C1 segment of cervical spinal cord (tissue), 14 donors: ENCODE measurements at places on chromosomes 1 and 21.
A peak's percentile ranks its signal among the peaks of the same experiment; 100 is the strongest.

DNA sequence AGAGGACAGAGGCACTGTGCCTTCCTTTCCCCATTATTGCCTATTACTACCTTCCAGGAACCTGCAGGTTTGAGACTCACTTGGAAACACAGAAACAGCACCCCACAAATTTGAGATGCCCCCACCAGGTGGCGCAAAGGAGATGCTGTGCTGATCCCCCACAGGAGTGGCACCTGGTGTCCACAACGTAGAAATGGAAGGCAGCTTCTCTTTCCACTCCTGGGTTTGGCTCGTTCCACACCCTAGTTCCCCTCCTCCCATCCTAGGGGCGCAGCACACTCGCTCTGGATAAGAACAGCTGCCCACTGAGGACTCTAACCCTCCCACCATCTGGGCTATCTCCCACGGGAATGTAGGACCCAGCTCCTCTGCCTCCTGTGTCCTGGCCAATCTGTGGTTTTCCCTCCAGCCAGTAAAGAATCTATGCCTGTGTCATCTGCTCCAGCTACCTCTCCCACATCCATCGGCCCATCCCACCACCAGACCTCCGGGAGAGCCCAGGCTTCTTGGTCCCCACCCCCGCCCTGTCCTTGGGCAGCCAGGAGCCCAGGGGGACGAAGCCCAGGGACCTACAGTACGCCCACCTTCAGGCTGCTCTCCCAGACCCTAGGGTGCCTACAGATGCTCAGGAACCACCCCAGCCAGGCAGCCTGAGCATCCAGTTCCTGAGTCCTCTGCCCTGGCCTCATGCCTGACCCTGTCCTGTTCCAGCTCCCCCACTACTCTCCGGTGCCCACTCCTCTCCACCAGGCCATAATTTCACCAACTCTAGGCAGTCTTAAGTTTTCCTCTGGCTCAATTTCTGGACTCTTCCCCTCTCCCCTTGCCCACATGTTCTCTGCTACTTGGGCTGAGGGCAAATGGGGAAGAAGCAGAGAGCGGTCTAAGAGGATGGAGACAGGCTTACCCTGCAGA, 549 bp downstream of the THBS3 start:
- DNase-seq, result peak; percentile 47

DNA sequence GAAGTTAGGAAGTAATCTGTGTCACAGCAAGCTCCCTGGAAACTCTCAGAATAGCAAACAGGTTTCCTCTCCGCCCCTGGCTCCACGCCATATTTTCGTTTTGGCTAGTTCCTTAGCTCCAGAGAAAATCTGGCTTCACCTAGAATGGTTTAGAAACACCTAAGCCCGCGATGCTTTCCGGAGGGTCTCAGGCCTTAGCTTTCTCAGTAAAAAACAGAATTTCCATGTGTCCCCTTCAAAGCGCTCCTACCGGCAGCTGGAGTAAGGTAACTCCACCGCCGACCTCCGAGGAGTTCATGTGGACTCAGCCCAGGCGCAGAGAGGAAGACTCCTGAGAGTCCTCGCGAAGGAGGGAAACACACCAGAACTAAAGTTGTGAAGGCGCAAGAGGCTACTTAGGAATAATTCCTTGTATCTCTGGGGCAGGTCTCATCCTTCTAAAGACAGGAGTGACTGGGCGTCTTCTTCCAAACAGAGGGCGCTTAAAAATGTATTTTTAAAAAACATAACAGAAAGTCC, 406 bp downstream of the KIAA0040 start:
- no peak for DNase-seq

DNA sequence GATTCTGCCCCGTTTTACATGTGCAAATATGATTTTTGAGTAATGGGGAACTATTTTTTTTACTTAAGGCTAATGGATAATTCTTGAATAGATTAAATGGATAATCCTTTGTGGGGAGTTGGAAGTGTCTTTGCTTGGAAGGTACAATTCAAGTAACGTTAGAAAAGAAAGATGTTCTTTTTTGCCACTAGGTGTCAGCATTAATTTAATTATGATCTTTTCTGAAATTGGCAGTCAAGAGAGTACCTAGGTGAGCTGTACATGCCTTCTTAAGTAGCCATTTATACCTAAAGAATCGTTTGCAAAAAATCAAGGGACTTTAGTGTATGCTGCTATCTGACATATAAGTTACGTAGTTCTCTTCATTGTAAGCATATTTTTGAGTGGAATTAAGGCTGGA, 2.2 kb downstream of the FBXO28 start:
- no peak for DNase-seq

GRCh38 chr1:173507205-173507846, 30.2 kb downstream of the PRDX6 start:
- DNase-seq, result no peak

DNA sequence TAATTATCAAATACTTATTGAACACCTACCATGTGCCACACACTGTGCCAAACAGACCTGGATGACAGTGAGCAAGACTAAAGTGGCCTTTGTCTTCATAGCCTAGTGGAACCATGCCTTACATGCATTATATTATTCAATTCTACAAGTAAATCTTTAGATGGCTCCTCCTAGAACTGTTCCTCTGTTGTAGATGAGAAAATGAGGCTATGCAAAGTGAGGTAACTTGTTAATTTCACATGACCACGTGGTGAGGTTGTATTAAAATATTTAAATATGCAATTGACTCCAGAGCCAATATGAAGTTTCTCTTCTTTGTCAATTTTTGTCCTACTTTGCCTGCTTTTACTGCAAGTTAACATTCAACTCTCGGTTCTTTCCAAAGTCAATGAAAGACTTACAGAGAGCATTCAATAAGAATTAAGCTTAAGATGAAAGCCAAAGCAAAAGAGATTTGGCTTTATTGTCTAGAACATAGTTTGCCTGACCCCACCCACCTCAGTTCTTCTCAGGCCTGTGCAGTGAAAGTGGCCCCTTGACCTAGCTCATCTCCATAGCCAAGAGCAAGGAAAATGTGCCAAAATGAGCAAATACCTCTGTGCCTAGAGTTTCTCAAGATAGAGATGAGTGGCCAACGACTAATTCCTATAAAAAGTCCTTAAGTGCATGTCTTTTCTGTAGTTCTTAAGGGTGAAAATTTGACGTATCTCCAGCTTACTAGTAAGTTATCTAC, 263.2 kb upstream of the NFIA start:
- no peak for DNase-seq

GRCh38 chr1:89757532-89757931, 63.3 kb upstream of the LRRC8D start:
- DNase-seq, result no peak

- DNase-seq, result no peak
Measured at GRCh38 chr1:92362970-92363369, 64.1 kb downstream of the RPAP2 start.

DNA sequence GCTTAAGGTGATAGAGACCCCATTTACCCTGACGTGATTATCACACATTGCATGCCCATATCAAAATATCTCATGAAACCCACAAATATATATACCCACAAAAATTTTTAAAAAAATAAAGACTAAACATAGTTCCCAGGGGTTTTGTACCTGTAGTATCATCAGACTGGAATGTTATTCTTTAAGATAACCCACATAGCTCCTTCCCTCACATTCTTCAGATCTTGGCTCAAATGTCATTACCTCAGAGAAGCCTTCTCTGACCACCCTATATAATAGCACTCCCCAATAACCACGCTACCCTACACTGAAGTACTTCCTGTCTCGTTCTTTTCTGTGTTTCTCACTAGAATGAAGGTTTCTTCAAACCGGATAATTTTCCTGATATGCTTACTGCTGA, 138.3 kb upstream of the SNX7 start:
- no peak for DNase-seq

DNA sequence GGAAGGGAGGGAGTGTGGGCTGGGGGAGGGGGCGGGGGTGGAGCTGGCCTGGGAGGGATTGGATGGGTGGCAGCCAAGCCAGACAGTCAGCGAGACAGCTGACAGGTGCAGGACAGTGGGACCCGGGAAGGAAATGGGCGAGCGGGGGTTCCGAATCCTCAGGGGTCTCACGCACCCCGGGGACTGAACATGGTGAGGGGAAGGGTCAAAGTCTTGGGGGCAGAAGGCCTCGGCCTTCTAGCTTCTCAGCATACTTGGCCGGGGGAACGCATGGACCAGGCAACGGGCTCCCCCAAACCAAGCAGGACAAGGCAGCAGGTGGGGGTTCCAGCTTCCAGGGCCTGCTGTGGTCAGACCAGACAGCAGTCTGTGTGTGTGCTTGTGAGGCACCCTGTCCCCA, 23.1 kb downstream of the CASZ1 start:
- DNase-seq, result no peak

DNA sequence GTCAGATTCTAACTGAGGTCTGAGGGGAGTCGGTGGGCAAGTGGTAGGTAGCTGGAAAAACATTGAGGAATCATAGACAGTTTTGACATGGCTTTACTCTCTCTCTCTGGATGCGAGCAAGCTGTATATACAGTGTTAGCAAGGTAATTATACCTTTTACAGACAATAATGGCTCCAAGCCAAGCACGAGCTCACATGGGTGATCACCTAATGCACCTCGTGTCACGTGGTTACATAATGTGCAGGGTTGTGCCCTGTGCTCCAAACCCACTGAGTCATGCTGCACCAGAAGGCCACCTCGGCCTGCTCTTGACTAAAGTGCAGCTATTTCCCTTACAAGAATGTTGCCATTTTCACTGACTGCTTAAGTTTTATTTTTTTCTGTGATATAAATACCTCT, 7.6 kb upstream of the CLCA2 start:
- DNase-seq, result no peak

DNA sequence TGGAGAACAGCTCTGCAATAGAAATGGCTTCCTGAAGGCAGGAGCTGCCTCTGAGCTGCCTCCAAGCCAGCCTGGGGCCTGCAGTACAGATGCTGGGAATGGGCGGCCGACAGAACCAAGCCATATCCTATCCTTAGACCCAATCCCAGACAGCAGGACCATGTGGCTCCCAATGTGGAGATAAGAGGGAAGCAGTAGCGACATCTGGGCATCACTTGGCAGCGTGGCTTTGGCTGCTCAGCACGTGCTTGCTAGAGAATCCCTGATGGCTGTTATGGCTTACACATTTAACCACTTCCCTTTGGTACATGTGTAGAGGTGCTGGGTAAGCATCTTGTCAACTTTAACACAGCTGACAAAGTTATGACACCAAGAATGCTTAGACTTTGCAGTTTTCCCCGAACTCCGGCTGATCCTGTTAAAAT, 87.7 kb downstream of the MAN1C1 start:
- no peak for DNase-seq

DNA sequence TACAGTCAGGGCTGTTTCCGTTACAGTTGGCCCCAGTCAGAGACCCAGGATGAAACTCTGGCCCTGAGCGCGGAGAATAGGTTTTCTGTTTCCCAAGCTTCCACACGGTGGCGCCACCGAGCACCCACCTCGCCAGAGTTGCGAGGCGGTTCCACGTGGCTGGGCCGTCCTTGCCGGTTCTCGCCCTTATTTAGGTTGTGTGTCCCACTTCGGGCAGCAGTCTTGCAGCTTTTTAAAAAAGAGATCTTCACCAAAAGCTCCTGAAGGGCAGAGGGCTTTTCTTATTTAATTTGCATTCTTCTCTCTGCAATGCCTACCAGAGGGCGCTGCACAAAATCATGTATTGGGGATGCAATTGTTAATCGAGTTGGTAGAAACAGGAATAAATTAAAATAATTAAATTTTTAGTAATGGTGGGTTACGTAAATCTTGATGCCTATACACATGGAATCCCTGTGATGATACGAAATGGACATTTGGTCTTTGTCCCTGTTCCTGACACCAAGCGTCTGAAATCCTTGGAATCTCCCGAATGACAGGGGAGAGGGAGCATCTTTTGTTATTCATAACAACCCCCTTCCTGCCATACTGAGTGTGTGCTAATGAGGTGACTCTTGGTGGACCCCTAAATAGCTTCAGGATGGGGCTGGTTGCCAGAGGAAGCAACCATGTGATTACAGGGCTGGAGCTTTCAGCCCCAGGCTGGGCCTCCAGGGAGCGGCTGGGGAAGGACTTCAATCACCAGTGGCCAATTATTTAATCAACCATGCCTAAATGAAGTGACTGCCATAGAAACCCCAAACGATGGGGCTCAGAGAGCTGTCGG, 5.6 kb upstream of the S100A7 start:
- no peak for DNase-seq
